NAMALWA (cell line): ENCODE measurements at places on chromosomes 4 and X.

DNA sequence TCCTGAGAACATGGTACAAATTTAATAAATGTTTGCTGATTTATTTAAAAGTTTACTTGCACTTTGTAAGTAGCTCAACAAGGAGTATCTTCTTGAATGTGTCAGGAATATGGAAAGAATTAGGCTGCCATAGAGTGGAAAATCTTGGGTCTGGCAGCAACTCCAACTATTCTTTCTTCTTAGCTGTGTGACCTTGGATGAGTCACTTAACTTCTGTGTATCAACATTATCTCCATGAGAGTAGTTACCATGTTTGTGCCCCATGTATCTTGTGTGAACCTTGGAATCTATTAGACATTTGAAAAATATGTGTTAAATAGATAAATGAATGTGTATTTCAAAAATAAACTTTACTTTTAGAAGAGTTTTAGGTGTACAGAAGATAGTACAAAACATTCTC, 348.8 kb downstream of the GBA3 start:
- DNase-seq, result no peak

DNA sequence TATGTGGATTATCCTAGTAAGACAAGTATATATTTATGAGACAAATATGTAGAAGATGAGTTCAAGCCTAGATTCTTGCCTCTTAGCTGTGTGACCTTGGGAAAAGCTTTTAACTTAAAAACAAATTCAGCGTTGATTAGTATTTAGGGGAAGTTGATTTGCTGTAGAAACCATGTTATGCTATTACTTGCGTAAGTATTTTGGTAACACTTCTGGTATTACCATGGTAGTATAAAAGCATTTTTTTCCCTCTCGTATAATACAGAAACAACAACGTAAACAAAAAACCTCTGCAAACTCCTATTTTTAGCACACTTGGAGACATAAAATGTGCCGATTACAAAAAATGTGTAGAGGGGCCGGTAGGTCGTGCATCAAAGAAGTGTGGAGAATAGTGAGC, 33.2 kb downstream of the STAG2 start:
- no peak for DNase-seq

- DNase-seq, result no peak
Measured at GRCh38 chr4:143514169-143514495, 630 bp downstream of the SMARCA5 start.

DNA sequence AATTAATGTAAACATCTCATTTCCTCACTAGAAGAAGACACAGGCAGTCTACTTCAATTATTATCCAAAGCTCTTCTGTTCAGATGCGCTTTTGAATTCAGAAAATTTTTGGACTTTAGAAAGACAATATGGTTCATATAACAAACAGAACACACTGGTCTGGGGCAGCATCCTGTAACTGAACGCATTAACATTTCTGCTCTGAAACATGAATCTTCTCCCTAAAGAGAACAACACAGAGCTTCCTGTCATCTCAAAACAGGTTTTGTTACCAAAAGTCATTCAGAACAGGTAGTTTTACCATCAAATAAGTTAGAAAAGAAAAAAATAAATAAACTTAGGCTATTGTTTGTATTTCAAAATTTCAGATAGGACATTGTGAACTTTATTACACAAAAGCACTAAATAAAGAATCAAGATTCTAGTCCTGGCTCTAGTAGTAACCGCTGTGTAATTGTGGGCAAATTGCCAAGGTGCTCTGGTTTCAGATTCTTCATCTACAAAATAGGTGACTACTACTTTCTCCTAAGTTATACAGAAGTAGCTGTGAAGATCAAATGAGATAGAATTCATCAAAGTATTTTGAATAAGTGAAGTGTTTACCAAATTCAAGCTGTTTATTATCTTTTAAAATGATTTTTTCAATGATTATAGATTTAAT, 252.3 kb upstream of the RASGEF1B start:
- DNase-seq, result peak; percentile 59

GRCh38 chr4:168674077-168674747, 177.4 kb downstream of the PALLD start:
- DNase-seq, result no peak

DNA sequence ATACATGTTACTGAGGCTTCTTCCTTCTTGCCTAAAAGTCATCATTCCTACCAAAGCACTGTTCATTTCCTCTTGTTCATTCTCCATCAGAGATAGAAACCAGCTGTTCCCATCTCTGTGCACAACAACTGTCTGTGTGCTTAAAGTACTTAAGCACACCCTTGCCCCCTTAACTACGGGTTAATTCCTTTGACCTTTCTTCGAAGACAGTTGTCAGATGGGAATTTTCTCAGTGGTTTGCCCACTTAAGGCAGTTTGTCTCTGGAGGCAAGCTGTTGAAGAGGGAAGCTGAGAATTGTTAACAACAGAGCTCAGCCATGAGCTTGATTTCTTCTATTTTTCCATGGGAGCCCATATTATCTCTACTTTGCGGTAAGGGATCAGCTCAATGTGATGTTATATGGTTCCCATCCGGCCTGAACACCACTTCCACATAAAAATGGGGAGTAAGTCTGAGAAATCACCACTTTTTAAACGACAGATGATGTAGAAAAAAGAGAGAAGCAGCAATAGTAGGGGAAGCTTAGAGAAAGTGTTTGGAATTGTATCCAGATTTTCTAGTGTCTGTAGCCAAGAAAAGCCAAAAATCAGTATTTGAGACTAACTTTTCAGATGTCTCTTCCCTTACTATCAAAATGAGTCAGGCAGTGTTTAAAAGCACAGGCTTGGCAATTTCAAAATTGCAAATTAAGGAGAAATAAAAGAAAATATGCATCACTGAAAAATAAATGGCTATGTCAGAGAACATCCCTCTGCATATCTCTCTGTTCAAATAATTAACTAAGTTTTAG, 194.4 kb downstream of the SLIT2 start:
- DNase-seq, result no peak

DNA sequence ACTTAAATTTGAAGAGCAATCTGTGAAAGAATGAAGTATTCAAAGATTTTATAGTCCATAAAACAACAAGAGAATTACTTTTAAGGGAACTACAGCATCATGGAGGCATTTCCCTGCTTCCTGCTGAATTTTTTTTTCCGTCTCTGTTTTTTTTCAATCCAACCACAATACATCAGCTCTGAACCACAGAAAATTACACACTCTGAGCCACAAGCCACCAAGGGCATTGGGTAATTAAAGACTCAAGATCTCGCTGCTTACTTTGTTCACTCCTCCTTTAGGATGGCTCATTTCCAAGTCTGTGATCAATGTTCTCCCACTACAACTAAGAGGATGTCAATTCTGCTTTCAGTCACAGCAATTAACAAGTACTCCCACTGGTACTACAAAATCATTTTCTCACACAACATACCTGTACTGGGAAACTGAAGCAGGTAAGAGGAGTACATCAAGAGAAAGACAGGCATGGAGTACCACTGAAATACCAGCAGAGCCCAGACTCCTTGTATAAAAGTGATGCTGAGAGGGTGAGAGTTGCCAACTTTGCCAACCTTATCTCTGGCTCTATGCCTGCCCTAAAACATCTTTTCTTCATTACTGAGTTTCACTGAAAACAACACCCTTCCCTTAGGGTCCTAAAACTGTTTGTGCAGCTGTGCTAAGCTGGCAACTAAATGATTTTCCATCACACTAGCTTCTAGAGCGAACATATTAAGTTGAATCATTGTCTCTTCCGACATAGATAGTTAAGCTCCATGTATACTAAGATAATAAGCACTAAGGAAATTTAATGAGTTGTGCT, 105.8 kb upstream of the MAGEB18 start:
- no peak for DNase-seq

GRCh38 chrX:153459986-153460385, 10.4 kb downstream of the HAUS7 start:
- DNase-seq, result no peak

GRCh38 chr4:54661169-54661568, 3.4 kb downstream of the KIT start:
- DNase-seq, result no peak

GRCh38 chr4:6334203-6334887, 64.7 kb downstream of the WFS1 start:
- no peak for DNase-seq

DNA sequence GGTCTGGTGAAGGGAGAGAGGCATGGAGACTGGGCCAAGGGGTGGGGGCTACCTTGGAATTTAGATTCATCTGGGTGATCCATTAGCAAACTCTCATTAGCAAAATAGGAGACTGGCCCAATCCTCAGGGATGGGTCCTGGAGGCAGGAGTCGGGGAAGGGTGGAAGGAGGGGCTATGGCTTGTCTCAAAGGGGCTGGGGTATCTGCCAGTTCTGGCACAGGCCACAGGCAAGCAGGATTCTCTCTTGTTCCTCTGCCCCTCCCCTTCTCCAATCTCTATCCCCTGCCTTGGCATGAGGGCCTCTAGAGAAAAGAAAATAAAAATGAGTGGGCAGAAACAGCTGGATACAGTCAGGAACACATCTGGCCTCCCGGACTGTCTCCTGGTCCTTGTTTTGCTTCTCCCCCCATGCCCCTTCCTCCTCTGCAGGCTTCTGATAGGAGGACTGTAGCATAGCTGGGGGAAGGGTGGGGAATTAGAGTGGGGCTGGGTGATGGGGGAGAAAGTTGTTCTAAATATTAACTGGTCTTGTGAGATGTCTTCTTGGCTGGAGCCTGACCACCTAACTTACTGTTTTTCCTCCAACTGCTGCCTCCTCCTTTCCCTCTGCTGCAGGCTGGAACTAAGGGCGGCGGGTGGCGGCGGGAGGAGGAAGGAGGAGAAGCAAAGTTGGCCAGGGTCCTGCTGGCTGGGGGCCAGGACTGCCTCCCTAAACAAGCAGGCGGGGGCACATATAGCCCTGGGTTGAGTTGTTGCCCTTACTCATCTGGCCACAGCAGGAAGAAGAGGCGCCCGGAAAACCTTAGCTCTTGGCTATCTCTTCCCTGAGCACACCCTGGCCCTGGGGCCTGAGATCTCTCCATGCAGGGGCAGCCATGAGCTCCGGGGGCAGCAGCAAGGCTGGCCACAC, 53.3 kb upstream of the LAS1L start:
- no peak for DNase-seq

DNA sequence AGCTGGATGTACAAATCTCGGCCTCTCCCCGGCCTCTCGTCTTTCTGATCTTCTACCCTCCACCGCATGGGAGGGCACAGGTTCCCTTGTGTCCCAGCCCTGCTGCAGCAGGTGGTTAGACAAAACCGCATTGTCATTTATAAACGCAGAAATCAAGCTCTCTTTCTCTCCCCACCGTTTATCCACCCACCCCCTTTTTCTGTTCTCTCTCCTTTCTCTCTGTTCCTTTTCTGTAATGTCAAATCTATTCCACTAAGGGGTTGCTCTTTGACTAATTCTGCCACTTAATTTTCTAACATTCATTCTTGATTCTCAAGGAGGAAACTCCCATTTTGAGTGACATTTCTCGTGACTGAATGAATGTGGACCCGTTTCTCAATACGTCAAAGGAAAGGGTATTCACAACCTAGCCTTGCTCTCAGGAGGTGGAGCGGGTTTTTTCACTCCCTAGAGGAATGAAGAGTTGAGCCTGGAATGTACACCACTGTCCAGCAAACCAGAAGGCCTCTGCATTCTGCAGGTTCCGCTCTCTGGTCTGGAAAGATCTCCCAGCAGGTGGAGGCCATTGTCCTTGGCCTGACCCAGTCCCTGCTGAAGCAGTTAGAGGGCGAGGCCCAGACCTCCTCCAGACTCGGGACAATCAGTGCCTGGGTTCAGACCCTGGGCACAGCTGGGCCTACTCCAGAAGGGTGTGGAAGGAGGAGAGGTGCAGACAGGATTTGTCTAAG, 70.9 kb upstream of the ENPP6 start:
- DNase-seq, result peak; percentile 60

- DNase-seq, result no peak
Measured at GRCh38 chrX:53281963-53282695, 745 bp upstream of the IQSEC2 start.

- no peak for DNase-seq
Measured at GRCh38 chrX:108198420-108198819, 106.8 kb downstream of the ATG4A start.

- DNase-seq, result peak; percentile 54
Measured at GRCh38 chr4:173420324-173420752, 21.4 kb upstream of the SCRG1 start.

DNA sequence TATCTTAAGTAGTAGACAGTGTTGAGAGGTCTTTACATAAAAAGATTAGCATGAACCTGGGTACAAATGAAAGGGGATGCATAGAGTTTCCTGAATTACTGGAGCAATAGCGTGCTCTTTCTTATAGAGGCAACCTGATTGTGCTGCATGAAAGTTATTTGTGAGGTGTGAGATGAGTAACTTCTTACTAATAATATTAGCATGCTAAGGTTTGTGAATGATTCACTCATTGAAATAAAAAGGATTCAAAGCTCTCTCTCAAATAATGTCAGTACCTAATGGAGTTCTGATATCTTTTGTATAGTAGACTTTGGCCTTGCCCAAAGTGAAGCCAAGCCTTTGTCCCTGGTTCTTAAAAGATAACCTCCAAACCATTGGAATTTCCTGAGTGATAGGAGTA, 131.0 kb upstream of the CXXC4 start:
- no peak for DNase-seq

GRCh38 chr4:87188048-87188447, 32.4 kb downstream of the KLHL8 start:
- DNase-seq, result no peak

DNA sequence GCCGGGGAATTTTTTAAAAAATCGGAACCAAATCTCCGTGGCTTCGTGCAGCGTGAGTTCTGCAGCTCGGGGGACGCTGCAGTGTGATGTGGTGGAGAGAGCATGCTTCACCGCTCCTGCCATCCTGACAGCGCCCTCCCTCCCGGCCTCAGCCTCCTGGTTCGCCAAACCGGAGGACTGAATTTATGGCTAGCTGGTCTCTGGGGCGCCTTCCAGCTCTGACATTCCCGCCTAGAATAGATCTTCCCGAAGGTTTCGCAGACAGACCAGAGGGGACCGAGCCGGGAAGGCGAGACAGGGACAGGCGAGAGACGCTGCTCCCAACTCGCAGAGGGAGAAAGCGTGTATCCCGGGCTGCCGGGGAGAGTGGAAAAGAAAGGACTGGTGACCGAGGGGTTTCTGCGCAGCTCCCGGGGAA, 25.9 kb downstream of the HOPX start:
- no peak for DNase-seq

GRCh38 chr4:10403633-10404445, 53.4 kb downstream of the ZNF518B start:
- DNase-seq, result peak; percentile 41

GRCh38 chrX:46209768-46210167, 335.5 kb downstream of the ZNF674 start:
- DNase-seq, result no peak

DNA sequence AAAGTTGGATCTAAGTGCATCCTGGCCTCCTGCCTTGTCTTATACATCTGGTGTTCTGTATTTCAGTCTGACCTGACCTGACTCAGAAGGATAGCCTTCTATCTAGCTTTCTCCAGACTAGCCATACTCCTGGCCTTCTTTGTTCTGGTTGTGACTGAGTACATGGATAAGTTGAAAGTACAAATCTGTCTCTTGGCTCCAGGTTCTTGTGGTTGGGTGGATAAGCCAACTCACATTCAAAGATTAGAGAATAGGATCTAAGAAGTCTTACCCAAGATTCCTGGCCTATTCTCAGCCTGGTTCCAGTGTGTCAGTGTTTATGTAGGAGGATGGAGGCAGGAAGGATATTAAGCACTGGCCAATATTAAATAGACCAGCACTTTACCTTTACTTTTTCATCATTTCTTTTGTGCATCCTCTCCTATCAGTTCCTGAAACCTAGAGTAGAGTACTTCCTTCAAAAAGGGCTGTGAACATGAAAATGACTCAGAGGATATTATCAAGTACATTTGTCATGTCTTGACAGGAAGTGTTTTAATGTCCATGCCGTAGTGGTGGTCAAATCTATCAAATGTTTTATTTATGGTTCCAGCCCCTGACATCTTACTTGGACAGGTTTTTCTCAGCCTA, 123.5 kb downstream of the IL15 start:
- no peak for DNase-seq
